ENCODE measurements at places on chromosomes 1 and 21.

- no peak for DNase-seq
Observed at GRCh38 chr1:56931211-56931610, 34.6 kb downstream of the C8B start.

- DNase-seq: no peak
Observed at GRCh38 chr1:100137602-100138001, 4.6 kb downstream of the TRMT13 start.

DNA sequence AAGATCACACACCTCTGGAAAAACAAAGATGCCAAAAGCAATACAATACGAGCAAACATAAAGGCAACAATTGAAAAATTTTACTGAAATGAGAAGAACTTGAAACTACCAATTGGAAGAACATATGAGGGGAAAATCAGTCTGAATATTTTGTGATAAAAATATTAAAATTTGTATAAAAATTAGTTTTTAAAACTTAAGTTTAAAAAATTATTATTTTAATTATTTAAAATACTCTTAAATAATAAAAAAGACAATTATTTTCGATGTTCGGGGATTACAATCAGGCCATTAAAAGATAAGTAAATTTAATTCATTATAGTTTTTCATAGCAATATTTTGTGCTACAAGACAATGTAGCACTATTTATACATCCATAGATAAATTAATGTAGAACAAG lies 1239.3 kb downstream of the AMY1C start:
- no peak for DNase-seq

DNA sequence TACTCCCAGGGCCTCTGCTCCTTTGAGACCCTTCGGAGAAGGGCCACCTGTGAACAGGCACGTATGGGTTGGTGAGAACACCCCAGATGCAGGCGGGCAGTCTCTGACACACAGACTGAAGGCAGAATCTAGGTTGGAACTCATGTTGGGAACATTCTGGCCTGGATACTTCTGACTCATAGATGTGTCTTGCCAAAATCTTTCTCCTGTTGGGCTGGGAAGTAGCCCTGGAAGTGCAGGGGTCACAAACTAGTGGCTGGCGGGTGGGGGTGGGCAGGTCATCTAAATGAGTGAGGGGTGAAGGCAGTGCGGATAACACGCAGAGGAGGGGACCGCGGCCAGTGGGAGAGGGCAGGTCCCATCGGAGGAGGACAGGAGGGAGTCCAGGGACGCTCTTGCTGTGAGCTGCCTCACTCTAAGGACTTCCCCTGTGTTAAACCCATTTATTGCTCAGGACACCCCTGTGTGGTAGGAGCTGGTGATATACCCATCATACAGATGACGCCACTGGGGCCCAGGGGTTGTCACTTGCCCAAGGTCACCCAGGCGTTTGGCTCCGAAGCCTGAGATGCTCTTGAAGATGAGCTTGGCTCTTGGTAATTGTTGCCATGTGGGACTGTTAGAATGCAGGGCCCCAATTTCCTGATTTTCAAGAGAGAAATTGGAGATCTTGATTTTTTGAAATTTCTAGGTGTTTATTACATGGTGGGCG lies 181.0 kb downstream of the PTPRU start:
- DNase-seq: no peak

DNA sequence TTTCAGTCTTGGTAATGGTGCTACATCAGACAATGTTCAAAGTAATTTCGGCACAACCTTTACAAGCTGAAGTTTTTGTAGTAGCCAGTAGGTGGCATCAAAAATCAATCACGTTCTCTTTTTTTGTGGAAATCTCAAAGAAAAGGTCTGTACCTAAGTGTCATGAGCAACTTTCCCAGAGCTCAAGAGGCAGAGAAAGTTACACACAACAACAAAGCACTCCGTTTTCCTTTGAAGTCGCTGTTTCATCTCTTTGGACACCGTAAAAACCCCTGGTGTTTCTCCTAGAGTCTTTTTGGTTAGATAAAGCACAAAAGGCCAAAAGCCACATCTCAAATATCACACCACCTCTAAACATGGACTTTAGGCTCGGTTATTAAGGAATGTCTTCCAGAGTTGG lies 131.6 kb downstream of the LHX8 start:
- DNase-seq: no peak

- no peak for DNase-seq
Observed at GRCh38 chr1:36881068-36881405, 153.3 kb downstream of the GRIK3 start.

DNA sequence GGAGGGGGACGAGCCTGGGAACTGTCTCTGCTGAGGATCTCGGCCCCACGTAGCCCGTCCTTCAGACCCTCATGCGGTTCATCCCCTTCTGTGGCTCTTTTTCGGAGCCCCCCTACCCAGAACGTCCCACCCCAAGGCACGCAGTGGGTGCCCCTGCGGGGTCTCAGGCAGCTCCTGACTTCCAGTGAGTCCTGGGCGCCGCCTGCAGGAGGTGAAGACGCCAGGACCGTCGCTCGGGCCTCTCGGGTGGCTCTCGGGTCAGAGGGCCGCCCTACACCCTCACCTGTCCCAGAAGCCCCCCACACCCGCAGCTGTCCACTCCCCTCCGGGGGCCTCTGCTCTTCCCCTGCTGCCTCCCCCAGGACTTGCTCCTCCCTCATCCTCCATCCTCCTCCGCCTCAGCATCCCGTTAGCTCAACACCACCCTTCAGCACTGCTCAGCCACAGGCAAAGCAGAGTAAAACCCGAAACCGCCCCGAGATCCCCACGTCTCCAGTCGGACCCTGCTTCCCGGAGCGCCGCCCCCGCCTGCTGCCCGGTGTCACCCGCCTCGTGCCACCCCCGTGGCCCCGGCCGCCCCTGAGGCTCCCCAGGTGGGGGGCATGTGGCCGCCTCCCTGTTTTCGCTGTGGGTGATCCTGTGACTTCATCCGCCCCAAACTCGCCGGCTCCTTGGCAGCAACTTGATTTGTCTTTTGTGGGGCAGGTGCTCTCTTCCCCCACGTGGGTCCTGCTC lies 13.3 kb upstream of the POFUT2 start:
- no peak for DNase-seq
